ENCODE measurements at places on chromosomes 2 and 18.

- no peak for DNase-seq
Observed at GRCh38 chr2:179048099-179048498, 1.8 kb downstream of the CCDC141 start.

DNA sequence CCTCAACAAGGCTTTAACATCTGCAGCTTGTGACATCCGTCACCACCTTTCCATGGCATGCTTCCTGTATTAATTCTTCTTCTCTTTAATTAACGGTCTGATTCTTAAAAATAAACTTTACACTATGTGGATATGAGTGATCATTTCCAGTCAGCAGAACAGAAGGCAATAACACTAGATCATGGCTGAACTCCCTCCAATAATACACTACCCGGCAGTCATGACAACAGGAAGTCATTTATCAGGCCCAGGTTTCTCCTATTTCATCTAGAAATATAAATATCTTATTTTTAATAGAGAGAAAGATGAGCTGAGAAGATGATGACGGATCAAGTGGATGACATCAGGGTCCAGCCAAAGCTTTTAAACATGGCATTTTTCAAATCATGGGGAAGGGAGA, 792.2 kb downstream of the SLC4A3 start:
- no peak for DNase-seq

DNA sequence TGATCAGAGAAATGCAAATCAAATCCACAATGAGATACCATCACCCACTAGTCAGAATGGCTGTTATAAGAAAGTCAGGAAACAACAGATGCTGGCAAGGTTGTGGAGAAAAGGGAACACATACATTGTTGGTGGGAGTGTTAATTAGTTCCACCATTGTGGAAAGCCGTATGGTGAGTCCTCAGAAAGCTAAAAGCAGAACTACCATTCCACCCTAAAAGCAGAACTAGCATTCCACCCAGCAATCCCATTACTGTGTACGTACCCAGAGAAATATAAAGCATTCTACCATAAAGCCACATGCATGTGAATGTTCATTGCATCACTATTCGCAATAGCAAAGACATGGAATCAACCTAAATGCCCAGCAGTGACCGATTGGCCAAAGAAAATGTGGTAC, 60.7 kb downstream of the ANKRD62 start:
- no peak for DNase-seq

DNA sequence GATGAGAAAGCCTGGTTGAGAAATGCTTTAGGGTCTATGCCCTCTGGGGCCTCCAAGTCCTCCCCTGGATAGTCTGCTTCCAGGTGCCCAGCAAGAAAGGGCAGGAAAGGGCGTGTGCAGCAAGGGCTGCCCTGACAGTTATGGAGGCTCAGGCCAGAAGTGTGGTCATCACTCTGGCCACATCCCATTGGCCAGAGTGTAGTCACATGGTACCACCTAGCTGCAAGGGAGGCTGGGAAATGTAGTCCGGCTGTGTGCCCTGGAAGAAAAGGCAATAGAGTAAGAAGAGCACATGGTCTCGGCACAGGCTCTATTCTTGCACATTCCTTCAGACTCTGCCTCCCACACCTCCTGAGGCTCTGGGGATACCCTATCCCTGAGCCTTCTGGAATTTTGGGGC, 35.7 kb downstream of the ODC1 start:
- no peak for DNase-seq

DNA sequence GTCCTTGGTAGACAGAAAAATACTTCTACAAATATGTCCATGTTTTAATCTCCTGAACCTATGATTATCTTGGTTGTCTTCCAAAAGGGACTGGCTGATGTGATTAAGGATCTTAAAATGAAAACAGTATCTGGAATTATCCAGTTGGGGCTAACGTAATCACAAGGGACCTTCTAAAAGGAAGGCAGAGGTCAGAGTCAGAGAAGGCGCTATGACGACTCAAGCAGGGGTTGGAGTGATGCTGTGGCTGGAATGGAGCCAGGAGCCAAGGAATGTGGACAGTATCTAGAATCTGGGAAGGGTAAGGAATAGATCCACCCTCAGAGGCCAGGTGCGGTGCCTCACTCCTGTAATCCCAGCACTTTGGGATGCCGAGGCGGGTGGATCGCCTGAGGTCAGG, 4.2 kb upstream of the USP14 start:
- no peak for DNase-seq

DNA sequence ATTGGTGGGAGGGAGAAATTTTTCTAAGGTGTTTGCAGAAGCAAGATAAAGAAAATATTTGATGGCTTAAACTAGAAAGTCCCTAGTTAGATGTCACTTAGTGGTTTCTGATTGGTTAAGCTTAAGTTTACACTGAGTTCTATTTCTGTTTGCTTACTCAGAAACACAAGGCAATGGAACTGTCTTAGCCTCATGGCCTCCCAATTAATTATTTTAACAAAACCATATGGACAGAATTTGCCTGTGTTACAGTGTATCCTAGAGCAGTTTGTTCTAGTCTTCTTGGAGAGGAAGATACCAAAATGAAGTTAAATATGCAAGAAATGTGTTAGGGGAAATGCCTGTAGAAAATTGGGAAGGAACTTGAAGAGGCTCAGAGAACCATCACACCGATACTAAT, 4.6 kb upstream of the IMPACT start:
- no peak for DNase-seq

GRCh38 chr2:136025057-136025973, 39.9 kb upstream of the DARS1 start:
- DNase-seq, result peak; percentile 19

DNA sequence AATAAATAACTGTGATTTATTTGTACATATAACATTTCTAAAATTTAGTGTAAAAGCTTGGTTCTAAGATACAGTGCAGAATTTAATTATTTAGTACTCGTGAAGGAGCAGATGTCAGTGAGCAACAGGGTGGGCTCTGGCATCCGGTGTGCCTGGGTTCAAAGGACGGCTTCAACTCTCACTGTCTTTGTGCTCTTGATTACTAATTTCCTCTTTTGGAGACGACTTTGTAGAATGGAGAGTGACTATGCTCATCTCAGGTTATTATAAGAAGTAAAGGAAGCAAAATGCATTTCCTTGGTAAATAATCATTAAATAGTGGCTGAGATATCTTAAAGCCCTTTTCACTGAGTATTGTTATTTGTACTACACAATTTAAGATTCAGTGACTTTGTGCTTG, 271.7 kb downstream of the ASXL3 start:
- no peak for DNase-seq

DNA sequence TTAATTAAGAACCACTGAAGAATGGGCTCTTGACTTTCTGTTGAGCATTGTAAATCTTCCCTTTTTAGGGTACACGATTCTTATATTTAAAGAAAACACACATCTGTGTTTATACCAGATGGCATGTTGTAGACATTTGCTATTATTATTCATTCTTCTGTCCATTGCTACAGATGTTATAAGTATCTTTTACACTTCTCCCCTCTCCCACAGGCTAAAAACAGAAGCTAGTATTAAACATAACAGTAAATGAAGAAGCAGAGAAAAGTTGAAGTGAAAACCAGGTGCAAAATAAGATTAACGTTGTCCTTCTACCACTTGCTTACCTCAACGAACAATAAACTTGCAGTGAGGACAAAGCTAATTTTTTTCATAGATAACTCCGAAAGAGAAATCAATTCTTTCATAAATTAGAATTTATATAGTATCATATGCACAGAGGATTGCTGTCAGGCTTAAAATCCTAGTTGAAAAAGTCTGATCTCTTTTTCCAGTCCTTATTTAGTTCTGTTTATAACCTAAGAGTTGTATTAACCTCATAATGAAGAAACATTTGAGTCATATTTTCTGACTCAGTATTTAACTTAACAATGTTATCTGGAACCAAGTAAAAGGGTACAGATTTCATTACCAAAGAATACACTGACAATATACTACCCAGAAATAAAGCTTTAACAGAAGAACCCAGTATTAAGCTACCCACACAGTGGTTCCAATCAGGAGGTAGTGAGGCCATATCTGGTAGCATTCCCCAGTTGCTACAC, 16.4 kb upstream of the ZNF385B start:
- DNase-seq, result no peak

DNA sequence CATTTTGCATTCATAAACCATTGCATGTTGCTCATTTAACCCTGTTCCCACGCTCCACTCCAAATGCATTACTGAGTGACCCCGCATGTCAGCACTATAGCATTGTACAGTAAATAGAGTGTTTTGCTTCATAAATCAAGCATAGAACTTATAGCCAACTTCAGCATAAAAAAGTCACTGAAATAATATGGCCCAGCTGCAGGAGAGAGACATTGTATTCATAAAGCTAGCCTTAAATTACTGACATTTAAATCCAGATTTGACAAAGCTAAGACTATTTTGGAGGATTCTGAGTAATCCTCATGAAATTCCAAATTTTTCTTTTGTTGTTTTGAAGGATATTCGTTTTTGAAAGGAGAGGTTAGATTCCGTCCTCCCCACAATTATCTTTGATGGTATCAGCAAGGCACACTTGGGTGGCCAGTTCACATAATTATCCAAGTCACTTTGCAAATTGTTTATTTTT, 320.9 kb upstream of the TCF4 start:
- no peak for DNase-seq

DNA sequence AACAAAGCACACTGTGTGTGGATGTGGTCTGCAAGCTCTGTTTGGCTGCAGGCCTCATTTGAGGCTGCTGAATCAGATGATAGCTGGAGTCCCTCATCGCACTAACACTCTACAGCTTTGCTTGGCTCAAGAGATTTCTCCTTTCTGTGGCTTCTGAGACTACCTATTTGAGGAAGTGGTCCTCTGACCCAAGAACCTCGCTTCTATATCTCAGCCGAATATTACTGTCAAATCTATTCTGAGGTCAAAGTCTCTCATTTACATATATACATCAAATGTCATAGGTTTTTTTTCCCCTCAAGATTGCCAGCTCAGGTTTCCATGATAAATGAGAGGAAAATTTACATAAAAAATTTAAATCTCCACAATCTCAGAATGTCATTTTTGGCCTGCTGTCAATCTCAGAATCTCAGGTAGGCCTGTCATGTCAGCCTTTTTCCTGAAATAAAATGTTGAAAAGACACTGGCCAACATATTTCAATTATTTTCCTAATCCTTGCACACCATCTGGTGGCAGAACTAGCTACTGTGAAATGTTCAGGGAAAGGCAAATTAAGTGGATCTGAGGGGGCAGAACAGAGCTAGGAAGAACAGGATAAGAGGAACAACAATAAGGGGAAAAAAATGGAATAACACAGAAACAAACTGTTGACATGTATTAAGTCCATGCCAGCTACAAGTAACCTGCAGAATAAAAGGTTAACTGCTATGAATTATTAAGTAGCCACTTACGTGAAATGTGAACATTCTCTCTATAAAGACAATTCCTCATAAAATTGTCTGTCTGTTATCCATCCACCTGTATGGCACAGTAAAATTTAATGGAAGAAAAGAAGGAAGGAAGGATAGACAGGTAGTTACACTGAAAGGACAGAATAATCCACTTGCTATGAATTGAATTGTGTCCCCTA, 39.3 kb downstream of the AP1S3 start:
- no peak for DNase-seq

DNA sequence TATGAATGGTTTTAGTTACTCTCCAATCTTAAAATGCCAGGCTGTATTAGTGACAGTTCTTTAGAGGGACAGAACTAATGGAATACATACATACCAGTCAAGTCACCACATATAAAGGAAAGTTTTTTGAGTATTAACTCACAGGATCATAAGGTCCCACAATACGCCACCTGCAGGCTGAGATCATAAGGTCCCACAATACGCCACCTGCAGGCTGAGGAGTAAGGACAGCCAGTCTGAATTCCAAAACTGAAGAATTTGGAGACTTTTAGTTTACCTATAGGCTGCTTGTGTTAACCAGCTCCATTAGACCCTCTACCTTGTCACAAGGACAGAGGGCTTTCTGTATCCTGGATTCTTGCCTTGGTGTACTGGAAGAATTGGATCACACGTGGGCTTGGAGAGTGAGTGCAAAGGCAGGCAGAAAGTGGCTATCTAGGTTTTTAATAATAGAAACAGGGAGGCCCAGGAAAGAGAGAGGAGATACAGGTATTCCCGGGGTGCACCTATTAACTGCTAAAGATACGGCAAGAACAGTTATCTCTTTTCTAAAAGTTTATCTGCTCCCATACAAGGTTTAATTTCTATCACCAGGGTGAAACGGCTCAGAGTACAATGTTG, 234.9 kb upstream of the CYRIA start:
- DNase-seq, result no peak

GRCh38 chr2:1238598-1239138, 174.6 kb upstream of the TPO start:
- no peak for DNase-seq

DNA sequence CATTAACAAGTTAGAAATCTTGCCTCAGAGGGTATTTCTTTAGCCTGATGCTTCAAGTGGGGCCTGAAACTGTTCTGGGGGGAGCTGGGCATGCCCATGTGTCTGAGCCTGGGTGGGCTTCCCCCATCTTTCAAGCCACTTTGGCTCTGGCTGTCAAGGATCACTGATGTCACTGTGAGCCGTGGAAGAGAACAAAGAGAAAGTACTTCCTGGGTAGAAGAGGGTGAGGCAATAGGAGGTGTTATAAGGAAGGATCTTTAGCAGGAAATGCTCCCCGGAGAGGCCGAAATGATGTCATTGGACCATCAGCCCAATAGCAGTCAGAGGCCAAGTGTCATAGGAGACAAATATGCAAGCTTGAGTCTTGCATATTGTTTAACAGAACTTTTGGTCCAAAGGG, 228.4 kb upstream of the MEX3C start:
- no peak for DNase-seq

GRCh38 chr2:172234716-172235691, 132.3 kb upstream of the DLX2 start:
- DNase-seq, result peak; percentile 18

GRCh38 chr2:31354837-31355236, 59.7 kb downstream of the XDH start:
- no peak for DNase-seq

DNA sequence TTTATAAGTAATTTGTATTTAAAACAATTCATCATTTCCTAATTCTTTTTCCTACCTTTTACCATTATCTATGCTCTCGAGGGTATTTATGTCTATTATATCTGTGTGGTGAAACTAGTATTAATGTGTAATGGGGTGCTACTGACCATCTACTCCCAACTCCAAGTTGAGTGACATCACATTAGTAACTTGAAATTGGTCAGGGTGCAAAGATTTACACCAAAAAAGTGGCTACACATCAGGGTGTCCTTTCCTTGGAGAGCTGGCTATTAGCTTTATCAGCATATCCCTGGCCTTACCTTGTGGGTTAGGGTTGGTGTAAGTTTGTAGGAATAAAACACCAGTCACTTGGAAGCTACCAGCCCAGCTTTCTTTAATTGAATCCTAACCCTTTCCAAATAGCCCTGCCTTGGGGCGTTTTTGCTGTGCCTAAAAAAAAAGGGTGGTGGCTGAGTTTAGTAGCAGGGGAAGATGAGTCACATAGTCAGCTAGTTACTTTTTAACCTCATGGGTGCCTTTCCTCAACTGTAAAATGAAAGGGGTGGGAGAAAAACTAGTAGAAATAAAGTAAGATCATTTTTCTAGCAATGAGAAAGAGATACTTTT, 14.0 kb downstream of the ANXA4 start:
- DNase-seq, result no peak

GRCh38 chr2:169095621-169096105, 26.3 kb downstream of the DHRS9 start:
- DNase-seq, result no peak
